ENCODE measurements at places on chromosomes 16 and 17.

DNA sequence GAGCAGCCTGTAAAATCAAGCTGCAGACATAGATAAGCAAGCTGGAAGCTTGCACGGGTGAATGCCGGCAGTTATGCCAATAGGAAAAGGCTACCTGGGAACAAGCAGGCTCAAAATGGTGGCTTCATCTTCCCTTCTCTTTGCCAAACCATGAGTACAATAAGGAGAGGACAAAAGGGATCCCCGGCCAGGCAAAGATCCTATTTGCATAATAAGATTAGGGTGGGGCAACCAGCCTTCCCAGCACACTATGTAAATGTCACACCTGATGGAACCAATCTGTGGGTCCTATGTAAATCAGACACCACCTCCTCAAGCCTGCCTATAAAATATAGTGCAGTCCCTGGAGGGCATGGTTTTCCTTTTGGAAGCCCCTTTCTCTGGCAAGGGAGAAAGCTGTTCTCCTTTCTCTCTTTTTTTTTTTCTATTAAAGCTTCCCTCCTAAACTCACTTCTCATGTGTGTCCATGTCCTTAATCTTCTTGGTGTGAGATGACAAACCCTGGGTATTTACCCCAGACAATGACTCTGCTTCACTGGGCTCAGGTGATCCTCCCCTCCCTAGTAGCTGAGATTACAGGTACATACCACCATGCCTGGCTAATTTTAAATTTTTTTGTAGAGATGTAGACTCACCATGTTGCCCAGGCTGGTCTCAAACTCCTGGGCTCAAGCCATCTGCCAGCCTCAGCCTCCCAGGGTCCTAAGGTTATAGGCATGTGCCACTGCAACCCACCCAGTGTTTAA lies 44.2 kb downstream of the PSMD12 start:
- DNase-seq: no peak

DNA sequence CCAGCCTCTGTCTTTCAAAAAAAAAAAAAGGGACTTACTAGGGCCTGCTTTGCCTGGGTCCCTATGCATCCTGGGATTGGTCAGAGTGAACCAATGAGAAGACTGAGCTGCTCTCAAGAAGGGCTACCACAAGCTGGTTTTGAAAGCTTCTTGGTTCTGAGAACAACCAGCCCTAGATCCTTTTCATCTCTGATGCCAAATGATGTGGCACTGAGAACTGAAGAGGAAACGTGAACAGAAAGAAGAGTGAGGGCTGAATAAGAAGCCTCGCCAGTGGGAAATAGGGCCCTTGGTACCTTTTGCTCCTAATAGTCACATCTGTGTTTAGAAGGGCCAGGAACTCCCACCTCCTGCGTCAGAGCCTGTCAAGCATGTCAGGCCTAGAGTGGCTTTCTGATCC lies 10.7 kb downstream of the TACO1 start:
- no peak for DNase-seq

- DNase-seq: peak; percentile 82
Observed at GRCh38 chr17:38879878-38880665, 10.2 kb downstream of the LASP1 start.

DNA sequence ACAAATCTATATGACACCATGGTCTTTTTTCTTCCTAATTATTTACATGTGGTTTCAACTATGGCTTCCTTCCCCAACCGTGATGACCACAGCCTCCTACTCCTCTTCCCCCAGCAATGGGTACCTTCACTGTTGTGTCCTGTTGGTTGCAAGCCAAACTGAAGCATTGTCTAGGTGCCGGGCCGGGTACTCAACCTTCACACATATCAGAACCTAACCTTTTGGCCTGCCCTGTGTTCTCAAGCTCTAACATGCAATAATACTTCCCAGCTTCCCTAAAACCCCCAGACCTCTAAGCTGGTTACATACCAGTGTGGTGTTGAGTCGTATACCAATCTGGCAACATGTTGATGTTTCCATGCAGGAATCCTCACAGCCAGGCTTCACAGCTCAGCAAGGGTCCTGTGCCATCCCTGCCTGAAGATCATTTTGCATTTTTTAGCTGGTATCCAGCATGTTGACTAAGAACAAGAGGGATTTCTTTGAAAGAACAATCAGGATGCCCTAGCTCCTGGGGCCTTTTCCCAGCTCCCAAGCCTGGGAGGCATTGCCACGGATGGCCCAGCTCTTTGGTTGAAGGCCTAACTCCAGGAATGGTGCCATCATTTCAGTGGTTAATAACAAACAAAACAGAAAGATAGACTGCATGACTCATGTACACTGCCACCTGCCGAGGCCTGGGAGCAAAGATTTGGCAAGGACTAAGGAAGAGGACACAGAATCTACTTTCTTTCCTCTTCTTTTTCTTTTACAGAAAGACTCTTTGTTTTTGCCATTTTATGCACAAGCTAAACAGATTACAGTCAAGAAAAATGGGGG lies 373.7 kb upstream of the SALL1 start:
- peak; percentile 49 for DNase-seq

DNA sequence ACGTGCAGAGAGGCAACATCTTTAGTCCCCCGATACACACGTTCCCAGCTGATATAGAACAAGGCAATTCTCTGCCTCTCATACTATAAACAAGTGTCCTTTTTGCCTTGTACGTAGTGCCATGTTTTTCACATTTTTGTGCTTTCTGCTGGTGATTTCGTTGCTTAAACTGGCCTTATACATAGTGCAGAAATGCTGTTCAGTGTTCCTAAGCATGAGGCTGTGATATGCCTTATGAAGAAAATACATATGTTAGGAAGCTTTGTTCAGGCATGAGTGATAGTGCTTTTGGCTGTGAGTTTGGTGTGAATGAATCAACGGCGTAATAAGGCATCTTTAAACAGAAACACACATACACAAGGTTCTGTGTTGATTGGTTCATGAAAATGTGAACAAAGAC lies 77.2 kb downstream of the KATNIP start:
- no peak for DNase-seq

- DNase-seq: peak; percentile 51
Observed at GRCh38 chr16:83365166-83365565, 442.6 kb upstream of the HSBP1 start.

DNA sequence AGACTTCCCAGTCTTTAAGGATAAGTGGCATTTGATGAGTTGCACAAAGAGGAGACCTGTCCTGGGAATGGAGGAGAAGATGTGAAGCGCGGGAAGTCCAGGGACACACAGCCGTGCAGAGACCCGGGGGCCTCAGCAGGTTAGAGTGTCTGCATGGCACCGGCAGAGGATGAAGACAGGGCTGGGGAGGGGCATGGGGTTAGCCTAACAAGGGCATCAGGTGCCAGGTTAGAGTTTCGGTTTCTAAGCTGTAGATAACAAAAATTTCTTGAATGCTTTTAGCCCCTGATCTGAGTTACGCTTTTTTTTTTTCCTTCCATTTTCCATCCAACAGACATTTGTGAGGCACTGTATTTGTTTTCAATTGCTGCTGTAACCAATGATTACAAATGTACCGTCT lies 594.3 kb downstream of the MAF start:
- no peak for DNase-seq

Data from fibroblast of pulmonary artery (primary cell).